Activated CD8-positive, alpha-beta memory T cell treated with anti-CD3 and anti-CD28 coated beads for 1 hour (primary cell): ENCODE measurements at places on chromosomes 2 and 18.

- peak; percentile 22 for DNase-seq
These were observed 21.0 kb upstream of the PTMA start for GRCh38 chr2:231687133-231687852.

- no peak for DNase-seq
These were observed 3.4 kb downstream of the TCF23 start for GRCh38 chr2:27152102-27152795.

DNA sequence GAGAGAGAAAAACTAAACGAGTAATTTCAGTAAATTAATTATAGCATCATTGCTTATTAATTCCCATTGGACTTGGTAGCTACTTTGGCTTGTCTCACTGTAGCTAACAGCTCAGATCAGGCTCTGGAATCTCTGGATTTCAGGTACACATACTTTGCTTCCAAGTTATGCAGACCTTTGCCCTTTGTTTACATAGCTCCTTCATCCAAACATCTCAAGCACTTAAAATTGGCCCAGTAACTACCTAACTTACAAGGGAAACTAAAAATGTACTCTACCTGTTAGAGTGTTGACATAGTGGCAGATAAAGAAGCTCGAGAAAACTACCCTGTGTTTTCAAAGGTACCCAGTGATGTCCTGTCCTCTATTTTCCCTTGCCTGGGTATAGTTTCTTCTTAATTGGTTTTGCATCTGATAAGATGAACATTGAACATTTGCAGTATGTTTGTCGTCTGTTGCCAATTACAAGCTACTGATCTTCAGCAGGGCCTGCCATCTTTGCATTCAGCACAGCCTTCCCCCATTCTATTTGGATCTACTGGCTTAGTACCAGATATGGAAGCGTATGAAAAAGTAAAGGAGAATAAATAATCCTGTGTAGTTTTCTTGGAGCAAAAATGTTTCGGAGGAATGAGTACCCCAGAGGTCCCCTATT is 601.5 kb upstream of the FANCL start:
- DNase-seq = no peak

DNA sequence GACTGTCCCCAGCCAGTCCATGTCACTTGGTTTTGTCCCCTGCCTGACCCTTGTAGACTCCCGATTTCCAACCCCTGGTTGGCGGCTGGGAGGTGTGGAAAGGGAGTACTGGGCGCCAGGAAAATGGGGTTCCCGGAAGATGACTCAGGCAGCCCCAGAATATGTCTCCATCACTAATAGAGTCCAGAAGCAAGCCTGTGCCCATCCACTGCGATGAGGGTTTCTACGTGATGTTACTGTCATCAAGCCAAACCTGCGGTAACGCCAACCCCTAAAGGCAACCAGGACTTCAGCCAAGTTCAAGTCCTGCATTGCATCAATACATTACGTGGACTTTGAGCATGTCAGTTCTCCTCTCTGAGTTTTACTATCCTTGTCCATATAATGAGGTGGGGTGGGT is 62.0 kb upstream of the TAF1B start:
- DNase-seq = no peak

DNA sequence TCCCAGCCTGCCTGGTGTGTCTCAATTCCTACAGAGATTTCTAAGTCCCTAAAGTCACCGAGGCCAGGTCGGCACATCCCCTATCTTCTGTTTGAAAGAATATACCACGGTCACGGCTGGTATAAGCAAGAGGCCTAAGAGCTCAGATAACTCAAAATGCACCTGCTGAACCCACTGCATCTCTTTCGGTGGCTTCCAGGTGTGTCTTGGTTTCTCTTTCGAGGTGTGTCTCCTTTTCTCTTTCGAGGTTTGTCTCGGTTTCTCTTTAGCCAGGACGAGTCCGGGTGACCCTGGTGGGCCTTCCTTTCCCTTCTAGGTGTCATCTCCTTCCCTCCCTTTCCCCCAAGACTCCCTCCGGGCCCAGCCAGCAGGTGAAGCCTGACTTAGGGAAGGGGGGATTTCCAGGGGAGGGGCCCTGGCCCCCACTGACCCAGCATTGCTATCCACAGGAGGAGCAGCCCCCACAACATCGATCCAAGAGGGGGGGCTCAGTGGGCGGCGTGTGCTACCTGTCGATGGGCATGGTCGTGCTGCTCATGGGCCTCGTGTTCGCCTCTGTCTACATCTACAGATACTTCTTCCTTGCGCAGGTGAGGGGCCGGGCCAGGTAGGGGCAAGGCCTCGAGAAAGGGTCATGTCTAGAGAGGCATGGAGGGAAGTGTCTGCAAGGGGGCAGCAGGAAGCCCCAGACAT is 8.4 kb downstream of the ITM2C start:
- no peak for DNase-seq

DNA sequence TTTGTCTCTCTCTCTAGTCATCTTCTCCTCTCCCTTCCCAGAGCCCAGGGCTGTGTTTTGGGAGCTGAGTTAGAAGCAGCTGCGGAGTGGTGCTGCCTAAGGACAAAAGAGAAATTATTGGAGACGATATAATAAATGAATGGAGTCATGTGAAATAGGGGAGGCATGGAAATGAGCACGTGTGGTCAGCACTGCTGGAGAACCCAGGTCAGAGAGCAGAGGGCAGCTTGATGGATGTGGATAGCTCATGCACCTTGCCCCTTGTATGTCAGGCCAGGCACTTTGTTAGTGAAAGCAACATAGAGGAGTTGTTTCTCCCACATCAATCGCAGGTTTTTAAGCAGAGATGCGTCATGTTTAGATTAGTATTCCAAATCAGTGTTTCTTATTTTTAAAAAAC is 15.7 kb downstream of the TTR start:
- DNase-seq = no peak

- no peak for DNase-seq
These were observed 14.9 kb downstream of the ESPNL start for GRCh38 chr2:238114851-238115660.

DNA sequence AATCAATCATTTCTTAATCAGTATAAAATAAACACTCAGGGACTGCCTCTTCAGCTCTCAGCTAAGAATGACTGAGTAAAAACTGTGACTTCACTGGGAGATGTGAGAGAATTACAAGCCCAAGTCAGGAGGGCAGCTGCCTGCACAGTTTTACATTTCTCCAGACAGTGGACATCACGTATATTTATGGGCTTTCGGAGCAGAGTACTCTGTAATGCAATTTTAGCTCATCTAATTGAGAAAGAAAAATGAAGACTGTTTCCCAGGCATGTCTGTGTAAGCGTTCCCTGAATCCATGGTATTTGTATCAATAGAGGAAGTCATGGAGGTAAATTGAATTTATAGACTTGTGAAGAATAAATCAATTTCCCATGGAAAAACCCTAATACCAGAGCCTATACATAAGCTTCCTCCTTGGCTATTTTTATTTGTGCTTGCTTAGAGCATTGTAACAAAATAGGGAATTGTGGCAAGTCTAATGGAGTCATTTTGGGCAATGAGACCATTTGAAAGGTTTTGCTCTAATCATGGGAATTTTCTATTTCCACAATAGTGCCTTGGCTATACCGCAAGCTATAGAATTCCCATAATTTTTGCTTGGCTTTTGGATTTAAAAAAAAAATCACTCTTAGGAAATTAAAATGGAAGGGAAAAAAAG is 87.2 kb downstream of the SLC5A7 start:
- DNase-seq = no peak

- no peak for DNase-seq
These were observed 1.4 kb upstream of the CAB39 start for GRCh38 chr2:230711224-230711623.

- no peak for DNase-seq
These were observed 408.0 kb downstream of the LRATD1 start for GRCh38 chr2:15040429-15041084.

DNA sequence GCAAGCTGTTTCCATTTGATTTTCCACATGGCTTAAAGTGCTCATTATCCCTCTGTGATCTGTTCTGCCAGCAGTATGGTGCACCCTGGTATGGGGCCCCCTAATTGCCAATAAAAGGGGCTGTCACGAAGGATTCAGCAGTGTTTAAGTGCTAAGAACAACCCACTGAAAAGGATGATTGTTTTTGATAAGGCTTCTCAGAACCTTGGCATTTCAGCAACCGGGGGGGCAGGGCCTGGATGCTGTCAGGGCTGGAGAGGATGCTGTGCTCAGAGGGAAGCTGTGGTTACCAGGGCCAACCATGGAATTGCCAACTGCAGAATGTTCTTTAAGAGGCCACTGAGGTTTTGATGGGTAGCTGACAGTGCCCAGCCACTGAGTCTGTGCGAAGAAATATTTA is 117.8 kb downstream of the CTIF start:
- DNase-seq = no peak

GRCh38 chr2:19171409-19171808 is 187.0 kb downstream of the OSR1 start:
- no peak for DNase-seq

GRCh38 chr18:14969500-14969899 is 221.5 kb downstream of the ANKRD30B start:
- no peak for DNase-seq

- DNase-seq = no peak
These were observed 300.3 kb downstream of the AGPS start for GRCh38 chr2:177692783-177693269.

DNA sequence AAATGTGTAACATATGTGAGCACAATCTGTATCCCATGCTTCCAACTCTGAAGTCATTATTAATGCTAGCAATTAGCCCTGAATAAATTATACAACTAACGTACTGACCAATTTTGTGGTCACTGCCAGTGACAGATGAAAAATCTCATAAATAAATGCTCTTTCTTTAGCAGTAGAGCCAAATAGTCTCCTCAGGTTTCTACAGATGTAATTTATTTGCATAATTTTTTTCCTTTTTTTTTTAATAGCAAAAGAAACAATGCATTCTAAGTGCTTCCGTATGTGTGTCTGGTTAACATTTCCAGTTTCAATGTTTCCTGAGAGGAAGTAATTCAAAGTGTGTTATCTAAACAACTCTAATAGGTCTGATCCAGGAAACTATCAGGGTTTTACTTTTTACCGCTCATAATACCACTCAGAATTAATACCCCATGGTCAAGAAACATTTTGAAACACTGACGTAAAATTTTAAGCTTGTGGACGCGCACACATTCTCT is 108.4 kb downstream of the MEP1B start:
- no peak for DNase-seq

DNA sequence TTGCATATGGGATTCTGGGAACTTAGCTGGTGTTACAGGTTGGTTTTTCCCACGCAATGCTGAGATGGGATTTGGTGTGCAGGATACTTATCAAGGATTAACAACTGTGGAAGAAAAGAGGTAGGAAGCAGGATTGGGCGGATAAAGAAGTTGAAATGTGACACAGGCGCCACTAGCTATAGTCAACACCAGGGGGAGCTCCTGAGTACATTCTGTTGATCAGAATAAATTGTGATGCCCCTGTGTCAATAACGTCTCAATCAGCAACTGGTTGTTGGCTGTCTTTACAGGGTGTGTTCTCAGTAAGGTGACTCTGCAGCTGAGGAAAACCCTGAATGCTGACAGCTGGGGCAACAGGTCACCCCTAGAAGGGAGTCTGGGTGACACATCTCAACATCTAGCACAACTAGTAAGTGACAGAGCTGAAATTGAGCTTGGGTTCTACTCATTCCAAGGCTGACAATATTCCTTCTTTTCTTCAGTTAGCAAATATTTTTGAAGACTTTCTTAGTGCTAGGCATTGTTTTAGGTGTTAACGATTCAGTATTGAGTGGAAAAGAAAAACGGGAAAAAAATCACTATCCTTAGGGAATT is 143.0 kb downstream of the ARL6IP6 start:
- no peak for DNase-seq

DNA sequence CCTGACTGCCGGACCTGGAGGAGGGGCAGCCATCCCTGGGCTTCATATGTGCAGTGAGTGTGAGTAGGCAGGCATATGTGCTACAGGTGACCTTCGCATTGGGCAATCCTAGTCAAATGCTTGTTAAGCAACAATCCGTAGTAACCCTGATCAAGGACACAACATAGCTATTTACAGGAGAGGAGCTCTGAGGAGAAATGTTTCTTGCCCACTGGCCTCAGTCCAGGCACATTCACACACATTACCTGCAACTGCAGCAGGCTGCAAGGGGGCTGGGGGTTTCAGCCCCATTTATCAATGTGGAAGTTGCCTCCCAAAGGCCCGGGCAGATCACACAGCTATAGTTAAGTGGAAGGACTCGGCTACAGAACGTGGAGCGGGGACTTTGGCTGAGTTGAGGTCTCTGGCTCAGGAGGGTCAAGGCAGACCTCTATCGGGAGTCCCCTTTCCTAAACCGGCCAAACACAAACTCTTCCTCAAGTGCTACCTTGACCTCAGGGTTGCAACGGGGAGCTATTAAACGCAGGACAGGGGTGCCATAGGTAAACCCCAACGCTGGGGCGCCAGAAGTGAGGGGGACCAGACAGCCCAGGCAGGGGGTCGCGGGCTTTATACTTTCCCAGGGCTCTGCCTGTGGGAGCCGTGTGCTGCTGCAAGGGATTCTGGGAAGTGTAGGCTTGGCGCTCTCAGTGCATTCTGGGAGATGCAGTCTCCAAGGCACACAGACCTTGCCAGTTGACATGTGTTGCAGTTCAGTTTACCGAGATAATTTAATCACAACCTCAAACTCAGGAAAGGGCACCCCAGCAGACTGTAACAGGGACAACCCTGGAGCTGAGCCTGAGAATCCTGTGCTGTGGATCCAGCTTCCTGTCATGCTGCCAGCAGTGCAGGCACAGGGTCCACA is 9.4 kb downstream of the KHK start:
- no peak for DNase-seq

GRCh38 chr2:44578471-44579093 is 216.8 kb downstream of the CAMKMT start:
- DNase-seq = no peak

DNA sequence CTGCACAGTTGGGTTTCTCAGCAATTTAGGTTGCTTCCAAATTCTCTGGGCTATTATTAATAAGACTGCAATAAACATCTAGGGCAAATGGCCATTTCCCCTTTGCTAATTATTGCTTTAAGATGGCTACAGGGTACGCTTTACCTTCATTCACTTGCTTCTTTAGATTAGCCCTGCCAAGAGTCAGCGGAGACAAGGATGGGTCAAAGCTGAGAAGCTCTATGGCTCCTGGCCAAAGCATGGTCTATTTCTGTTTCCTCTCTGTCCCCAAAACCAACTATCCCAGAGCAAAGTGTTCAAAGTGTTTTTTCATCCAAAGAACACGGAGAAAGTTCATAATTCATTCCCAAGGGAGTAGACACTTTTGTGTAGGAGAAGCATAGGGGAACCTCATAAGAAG is 75.2 kb upstream of the NFU1 start:
- no peak for DNase-seq

DNA sequence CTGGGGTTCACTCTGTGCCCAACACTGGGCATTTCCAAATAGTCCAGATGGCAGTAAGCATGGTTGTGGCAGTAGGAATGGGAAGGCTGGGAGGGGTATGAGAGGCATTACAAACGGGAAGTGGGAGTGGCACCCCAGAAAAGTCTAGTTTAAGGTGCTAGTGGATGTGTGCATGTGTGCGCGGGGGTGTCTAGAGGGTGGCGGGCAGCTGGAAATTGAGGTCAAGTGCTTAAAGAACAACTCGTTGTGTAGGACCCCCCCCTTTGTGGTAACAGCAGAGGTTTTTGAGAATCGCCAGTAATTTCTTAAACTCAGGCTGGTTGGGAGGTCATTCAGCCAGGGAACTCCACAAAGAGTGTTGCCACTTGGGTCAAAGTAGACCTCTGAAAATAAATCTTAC is 69.9 kb downstream of the RHBDD1 start:
- no peak for DNase-seq
